Stimulated activated CD4-positive, alpha-beta T cell treated with anti-CD3 and anti-CD28 coated beads, Interleukin-4, amount 100 ng/mL, for 48 hours (primary cell): ENCODE measurements at places on chromosomes 4 and X.

GRCh38 chr4:118981839-118982381, 93.3 kb downstream of the SYNPO2 start:
- DNase-seq, result peak; percentile 27

DNA sequence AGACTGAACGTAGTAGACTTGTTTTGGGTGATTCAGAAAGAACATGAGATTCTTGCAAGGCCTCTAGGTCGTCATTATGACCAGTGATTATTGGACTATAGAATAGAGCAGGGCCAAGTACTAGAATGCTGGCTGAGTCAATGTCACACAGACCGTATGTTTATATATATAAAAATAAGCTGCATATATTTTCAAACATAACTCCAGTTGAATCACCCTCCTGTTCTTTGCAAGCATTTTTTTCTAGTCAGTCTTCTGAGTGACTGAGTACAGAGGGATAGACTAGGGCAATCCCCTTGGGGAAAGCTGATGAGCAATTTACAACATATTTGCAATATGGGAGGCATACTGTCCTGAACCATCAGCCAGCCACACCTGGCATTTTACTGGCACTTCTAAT, 48.4 kb upstream of the PRPS1 start:
- DNase-seq, result no peak

DNA sequence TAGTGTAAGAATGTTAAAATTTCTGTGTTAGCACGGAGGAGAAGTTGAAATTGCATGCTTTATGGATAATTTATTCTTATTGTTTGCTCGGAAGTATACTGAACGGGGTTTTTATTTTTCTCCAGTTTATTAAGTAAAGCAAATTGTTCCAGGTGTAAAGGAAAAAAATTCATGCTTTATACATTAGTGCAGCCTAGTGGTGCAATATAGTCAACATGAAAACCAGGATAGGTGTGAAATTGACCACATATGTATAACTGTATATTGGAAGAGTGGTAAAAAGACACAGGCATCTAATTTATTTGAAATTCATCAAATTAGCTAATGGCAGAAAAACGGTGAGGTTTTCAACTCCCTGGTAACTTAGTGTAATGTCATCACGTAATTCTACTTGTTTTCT, 959 bp downstream of the BRS3 start:
- no peak for DNase-seq

DNA sequence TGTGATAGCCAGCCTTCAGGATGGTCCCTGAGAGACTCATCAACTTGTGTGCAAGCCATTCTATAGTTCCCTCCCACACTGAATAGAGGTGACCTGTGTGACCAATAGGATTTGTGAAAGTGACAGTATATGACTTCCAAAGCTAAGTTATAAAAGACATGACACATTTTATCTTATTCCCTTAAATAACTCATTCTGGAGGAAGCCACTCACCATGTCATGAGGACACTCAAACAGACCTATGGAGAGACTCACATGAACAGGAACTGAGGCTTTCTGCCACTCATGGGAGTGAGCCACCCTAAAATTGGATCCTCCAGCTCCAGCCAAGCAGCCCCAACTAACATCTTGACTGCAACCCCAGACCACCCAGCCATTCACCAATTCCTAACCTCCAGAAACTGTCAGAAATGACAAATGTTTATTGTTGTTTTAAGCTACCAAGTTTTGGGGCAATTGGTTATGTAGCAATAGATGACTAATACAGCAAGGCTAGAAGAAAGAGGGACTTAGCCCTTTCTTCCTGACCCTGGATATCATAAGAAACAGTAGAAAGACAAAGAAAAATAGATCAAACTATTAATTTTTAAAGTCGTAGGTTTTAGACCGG, 9.0 kb upstream of the CHIC2 start:
- no peak for DNase-seq

DNA sequence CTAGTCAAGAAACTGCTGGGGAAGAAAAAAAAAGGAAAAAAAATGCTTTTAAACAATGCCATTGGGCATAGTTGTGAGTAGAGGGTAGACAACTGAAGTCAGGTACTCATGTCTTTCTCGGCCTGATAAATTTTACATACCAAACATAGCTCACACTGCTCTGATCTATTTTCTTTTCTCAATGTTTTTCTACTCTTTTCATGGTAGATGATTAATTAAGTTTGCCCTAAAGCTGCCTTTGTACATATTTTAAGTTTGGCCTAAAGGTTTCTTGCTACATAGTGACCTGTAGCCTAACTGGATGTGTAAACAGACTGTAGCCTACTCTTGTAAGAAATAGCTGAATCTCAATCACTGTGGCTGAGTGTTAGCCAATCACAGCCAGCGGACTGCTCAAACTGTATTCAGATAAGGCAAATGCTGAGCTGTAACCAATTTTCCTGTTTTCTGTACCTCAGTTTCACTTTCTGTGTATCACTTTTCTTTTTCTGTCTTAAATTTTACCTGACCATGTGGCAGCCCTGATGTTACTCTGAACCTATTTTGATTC, 121.0 kb downstream of the PCDH10 start:
- no peak for DNase-seq

- DNase-seq, result no peak
These were observed 73.6 kb downstream of the MED28 start for GRCh38 chr4:17688011-17688441.

- no peak for DNase-seq
These were observed 700 bp downstream of the ARAF start for GRCh38 chrX:47561659-47562151.

DNA sequence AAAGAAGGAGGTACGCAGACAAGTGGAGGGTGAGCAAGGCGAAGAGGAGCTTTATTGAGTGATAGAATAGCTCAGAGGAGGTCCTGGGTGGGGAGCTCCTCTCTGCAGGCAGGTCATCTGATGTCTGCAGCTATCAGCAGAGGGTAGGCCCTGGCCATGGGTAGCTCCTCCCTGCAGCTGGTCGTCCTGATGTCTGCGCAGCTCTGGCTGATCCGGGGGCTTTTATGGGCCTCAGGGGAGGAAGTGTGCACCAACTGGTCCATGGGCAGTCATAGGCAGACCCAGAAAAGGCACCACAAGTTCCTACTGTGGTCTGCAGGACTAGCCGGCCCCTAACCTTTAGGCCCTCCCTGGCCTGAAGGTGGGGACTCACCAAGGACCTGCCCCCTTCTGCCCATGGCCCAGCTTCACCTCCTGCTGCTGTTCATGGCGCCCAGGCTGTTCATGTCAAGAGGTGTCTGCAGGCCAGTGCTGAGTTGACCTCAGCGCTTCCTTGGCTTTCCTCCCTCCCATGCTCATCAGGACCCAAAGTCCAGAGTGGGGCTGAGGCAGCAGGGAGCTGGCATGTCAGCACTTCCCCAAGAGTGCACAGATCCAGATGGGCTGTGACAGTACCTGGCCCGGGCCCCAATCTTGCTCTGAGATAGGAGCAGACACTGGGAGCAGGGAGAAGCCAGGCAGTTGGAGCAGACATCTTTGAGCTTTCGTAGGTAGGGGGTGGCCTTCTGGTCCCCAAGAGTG, 46.1 kb downstream of the ARAP2 start:
- DNase-seq, result no peak

GRCh38 chr4:88629826-88630225, 37.5 kb downstream of the HERC3 start:
- DNase-seq, result no peak

DNA sequence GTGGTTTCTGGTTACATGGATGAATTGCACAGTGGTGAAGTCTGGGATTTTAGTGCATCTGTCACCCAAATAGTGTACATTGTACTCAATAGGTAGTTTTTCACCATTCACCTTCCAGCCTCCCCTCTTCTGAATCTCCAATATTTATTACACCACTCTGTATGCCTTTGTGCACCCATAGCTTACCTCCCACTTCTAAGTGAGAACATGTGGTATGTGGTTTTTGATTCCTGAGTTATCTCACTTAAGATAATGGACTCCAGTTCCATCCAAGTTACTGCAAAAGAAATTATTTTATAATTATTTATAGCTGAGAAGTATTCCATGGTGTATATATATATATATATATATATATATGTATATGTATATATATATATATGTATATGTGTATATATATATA, 155.8 kb downstream of the HHIP start:
- DNase-seq, result no peak

GRCh38 chr4:25839687-25840086, 23.1 kb downstream of the SEL1L3 start:
- no peak for DNase-seq

DNA sequence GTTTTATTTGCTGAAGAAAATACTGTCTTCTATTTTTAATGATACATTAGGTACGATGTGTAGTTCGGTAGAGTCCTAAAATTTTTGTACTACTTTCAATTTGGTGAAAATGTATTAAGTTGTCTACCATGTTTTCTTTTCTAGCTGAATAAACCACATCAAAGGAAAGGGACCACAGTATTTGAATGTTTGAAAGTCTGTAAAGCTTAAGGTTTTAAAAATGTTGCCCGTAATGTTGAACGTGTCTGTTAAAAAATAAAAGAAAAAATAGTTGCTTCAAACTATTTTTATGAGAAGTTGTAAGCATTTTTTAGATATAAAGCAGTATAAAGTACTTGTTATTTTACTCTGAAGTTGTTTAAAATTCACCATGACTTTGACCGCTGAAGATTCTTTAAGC, 3.2 kb downstream of the CDKN2AIP start:
- DNase-seq, result no peak

GRCh38 chrX:100424012-100424411, 13.9 kb upstream of the PCDH19 start:
- DNase-seq, result no peak

GRCh38 chrX:22300130-22300529, 27.4 kb downstream of the CBLL2 start:
- no peak for DNase-seq

- DNase-seq, result no peak
These were observed 18.9 kb upstream of the RASGEF1B start for GRCh38 chr4:81490403-81491160.

DNA sequence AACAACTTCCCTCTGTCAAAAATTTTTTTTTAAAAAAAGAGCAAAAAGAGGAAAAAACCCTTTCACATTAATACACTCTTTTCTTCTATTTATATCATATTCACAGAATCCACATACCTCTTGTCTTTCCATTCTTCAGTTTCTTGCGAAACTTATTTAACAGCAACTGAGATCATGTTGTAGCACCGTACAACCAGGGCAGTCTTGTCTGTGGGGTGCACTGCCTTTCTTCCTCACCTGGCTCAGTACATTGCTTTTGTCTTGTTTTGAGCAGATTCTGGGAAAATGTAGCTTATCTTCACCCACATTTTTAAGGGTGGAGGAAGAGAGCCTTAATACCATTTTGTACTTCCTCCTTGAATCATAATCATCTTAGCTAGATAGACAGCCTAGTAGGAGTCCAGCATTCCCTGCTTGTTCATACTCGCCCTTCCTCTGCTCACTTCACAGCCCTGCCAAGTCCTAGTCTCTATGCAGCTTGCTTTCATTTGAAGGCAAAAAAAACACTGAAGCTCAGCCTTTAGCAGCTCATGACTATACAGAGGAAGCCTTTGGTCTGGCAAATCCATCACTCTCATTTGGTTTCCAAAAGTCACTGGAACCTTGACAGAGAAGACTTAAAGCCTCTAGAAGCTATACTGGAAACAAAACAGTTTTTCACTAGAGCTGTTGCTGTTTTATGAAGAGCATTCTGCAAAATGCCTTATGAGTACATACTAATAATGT, 140.6 kb upstream of the BANK1 start:
- no peak for DNase-seq

DNA sequence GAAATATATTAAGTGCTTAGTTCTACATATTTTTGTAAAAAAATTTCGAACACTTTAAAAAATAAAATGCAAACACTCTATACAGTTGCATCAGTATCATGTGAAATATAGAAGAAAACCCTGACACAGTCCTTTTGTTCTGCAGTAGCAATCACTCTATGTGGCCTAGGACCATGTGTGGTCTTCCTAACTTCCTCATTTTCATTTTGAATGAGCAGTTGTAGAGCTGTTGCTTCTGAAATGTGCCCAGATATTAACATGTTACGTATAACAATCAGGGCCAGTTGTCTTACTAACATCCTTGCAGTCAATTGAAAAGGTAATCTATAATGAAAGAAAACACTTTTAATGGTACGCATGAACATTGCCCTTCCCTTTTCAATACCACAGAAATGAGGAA, 107.9 kb downstream of the ZNF827 start:
- no peak for DNase-seq

DNA sequence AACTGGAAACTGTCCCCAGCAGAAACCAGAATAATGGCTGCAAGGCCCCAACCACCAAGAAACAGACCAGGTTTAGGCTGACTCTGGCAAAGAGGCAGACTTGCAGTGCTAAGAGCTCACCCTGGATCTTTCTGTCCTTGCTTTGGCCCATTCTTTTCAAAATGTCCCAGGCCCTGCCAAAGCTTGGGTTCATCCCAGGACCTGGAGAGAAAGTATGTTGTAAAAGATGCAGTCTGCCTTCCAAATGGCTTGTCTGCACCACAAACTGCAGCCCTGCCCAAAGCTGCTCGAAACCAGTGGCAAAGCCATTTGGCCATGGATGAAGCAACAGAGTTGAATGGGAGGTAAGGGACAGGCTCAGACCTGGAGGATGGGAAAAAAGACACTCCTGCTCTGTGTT, 38.0 kb upstream of the LNX1 start:
- no peak for DNase-seq

- DNase-seq, result no peak
These were observed 2266.9 kb downstream of the PCDH7 start for GRCh38 chr4:32987111-32987510.

DNA sequence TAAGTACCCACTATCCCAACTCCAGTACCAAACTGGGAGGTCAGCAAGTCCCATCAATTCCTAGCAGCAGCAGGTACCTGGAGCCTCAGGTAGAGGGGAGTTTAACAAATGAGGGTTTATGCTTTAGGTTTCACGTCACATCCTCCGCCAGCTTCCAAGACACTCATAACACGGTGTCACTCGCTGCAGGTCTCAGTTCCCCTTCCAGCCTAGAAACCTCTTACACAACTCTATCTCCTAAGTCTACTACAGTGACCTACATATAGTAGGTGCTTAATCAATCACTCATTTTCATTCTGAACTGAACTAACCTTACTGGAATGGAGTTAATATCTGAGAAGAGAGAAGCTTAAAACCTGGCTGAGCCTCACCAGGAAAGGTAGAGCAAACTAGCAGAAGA, 96.0 kb downstream of the EFHC2 start:
- DNase-seq, result no peak

DNA sequence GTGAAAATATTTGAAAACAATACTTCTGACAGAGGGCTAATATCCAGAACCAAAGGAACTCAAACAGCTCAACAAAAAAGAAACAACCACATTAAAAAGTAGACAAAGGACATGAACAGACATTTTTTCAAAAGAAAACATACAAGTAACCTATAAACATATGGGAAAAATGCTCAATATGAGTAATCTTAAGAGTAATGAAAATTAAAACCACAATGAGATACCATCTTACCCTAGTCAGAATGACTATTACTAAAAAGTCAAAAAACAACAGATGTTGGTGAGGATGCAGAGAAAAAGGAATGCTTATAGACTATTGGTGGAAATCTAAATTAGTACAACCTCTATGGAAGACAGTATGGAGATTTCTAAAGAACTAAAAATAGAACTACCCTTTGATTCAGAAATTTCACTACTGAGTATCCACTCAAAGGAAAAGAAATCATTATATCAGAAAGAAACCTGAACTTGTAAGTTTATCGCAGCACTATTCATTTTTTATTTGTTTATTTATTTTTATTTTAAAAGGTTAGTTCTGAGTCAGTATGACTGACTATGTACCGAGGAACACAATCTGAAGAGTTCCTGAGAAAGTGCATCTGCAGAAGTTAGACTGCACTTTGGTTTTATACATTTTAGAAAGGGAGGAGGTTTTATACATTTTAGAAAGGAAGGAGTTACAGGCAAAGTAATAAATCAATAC, 231.3 kb downstream of the INPP4B start:
- no peak for DNase-seq
